Lower leg skin (tissue), 4 donors: ENCODE measurements at places on chromosomes 5 and 9. TPM values are rescaled to one million over a fixed set of nuclear protein-coding genes. Genes with fewer than 3 reads are reported as not detected.

GRCh38 chr9:113477661-113478060, 14.1 kb downstream of the RGS3 start:
- no peak for DNase-seq

- DNase-seq: no peak
Measured at GRCh38 chr9:18238752-18239447, 235.1 kb upstream of the ADAMTSL1 start.

DNA sequence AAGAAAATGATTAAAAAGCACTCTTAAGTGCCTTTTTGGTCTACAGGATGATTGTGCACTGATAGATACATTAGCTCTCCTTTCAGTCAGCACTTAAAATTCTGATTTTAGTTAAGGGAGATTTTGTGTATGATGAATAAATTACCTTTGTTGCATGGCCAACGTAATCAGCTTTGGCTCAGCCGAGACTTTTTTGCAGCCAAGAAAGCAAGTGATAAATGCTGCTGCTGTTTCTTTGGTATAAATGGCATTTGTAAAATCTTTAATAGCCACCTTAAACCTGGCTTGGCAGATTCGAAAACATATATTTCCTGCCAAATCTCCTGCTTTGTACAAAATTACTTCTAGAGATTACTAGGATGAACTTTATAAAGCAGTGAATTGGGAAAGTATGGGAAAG, 147.7 kb downstream of the DCP2 start:
- DNase-seq: no peak

DNA sequence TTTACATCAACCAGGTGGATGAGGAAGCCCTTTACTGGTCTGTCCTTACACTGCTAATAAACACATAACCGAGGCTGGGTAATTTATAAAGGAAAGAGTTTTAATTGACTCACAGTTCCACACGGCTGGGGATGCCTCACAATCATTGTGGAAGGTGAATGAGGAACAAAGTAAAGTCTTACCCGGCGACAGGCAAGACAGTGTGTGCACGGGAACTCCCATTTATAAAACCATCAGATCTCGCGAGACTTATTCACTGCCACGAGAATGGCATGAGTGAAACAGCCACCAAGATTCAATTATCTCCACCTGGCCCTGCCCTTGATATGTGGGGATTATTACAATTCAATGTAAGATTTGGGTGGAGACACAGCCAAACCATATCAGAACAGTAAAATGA, 67.3 kb upstream of the GRAMD2B start:
- no peak for DNase-seq

Gene CYSRT1
- total RNA-seq: 64.7 TPM

DNA sequence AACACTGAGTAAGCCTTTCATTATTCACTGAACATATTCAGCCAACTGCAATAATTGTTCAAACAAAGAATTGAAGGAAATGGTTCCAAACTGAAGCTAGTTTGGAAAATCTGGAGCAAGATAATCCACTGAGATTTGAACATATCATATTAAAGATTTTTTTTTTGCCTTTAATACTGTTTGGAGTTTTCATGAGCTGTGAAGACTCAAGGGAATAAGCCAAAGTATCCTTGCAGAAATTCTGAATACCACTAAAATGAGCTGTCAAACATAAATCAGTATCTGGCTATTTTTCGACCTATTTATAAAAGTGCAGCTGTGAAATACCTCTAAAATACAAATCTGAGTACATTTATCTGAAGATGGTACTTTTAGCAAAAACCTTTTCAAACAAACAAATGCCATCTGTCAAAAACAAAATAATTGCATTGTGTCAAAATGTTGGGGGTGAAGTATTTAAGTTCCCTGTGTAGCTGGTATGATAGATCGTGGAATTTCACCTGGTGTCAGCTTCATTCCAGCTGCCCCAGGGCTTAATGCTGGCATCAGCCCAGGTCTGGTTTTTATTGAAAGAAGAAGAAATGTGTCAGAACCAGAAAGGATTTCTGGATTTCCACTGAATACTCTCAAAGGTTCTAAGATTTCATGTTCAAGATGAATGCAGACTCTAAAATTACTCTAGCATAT, 149.0 kb upstream of the GRAMD2B start:
- DNase-seq: no peak

Gene TAF11L6
- total RNA-seq: not detected

Gene FOXD4L4
- 0.17 TPM for total RNA-seq

- DNase-seq: no peak
Measured at GRCh38 chr5:112625689-112626438, 111.8 kb upstream of the APC start.

DNA sequence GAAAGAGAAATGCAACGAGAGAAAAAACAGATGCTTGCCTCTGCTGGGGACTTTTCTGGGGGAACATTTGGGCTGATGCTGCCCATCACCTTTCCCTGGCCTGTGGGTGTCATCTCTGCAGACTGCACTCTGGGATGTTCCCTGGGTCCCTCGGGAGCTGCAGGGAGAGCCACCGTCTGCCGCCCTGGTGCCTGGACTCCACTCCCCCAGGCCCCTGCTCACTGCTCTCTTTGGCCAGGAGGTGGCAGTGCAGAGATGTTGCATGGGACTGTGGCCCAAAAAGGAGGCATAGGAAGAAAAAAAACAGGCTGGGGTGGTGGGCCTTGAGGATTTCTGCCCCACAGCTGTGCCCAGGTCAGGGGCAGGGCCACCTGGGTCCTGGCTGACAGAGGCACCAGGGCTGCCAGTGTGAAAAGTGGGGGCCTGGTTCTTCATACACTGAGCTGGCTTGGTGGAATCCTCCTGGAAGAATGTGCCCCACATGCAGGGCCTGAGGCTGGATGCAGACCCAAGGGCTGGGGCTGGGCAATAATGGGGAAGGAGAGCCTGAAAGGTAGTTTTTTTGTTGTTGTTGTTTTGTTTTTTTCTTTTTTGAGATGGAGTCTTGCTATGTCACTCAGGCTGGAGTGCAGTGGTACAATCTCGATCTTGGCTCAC, 353.6 kb downstream of the SLIT3 start:
- DNase-seq: no peak

DNA sequence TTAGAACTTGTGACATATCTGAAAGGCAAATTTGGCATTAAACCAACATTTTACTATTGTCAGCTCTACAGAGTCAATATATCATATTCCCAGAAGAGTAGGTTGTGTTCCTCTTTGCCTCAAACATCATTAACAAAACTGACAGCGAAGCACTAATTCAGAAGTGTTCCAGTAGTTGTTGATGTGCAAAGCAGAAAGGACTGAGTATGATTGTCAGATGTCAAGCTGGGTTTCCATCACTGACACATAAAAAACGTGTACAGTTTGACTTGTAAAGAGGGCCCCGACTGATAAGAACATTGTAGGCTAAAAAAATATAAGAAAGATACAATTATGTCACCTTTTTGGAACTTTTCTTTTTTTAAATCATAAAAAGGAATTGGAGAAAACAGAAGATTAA, 101.5 kb upstream of the ZNF608 start:
- DNase-seq: no peak

DNA sequence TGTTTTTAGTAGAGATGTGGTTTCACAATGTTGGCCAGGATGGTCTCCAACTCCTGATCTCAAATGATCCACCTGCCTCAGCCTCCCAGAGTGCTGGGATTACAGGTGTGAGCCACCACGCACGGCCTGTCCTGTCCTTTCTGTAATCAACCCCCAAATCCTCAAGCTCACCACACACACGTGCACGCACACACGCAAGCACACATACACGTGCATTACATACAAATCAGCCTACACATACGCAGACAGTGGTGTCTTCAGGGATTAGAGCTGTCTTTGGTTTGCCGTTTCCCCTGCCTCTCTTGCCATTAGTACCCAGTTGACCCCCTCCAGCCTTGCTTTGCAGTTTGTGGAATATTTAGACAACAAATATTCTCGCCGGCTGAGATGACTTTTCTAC, 6.5 kb downstream of the GLT6D1 start:
- DNase-seq: peak; percentile 26

Gene KIF4B
- not detected for total RNA-seq

Gene CDH9
- not detected for total RNA-seq

DNA sequence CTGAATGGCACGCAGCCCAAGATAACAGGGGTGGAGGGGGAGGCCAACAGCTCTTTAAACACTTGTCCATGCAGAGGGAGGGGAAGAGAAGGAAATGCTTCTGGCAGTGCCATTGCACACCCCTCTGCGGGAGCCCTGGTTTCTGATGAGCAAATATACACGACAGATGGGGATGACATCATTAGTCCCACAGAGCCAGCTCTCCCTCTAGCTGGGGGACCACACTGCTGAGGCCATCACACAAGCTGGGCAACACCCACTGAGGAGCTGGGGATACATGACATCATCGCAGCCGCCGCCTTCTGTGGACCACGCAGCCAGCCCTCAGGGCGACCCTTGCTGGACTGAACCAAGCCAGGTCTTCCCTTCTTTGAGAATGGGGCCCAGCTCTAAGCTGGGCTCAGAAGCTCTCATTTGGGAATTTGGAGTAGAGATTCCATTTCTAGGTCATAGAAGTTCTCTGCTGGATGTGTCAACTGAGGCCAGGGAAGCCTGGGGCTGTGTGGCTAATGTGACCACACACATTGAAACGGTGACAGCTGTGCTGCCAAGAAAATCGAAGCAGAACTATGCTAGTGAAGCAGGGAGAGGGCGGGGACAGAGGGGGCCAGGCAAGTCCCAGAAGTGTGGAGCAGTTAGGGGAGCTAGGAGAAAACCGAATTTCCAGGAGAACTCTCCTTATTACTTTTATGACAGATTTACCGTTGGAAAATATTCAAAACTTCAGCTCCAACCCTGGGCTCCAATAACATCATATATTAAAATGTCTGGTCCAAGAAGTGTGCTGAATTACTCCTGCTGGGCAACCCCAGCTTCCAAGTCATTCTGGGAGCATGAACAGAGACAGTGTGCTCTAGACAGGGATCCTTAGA, 79.5 kb downstream of the PRRT1B start:
- no peak for DNase-seq

DNA sequence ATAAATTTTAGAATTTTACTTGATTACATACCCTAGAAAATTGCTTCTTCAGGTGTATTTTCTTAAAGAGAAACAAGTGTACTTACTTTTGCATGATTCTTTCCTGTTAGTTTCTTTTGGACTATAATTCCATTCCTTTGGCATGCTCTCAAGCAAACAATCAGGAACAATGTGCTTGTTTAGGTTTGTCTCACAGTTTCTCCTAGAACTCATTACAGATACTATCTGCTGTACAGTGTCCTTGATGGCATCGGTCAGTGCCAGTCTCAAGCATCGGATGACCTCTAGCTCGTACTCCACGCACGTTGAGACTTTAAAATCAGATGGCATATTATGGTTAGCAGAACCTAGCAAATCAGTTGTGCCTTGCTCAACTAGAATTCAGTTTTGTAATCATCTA, 214.9 kb downstream of the KIAA0825 start:
- DNase-seq: no peak

DNA sequence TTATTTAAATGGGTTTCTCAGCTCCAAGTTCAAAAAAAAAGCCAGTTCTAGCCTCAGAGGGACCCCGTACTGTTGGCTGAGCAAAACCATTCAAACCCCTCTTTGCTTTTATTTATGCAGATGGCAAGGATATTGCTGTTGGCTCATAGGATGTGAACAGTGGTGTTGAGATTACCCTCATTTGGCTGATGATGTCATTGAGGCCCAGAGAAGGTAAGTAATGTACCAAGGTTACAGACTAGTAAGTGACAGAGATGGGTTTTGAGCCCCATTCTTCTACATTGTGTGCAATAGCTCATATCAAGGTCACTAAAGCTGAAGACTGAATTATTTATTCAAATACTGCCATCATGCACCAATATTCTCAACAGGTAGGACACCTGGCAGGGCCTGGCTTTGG, 122.2 kb upstream of the PCA3 start:
- DNase-seq: no peak

DNA sequence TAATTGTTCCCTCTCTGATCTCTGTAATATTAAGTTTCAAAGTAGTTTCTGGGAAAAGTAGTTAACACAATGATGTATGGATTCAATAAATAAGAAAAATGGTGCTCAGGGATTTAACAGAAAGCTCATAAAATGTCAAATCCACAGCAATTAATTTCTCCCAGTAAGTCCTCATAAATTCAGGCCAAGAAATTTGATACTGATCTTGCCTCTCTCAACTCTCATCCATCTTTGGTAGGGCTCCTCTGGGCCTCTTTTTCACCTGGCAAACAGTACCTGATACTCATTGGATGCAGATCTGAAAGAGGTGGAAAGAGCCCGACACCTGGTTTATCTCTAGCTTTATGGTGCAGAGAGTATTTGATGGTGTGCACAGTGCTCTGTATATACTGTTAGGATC, 106.1 kb downstream of the STK32A start:
- DNase-seq: no peak

DNA sequence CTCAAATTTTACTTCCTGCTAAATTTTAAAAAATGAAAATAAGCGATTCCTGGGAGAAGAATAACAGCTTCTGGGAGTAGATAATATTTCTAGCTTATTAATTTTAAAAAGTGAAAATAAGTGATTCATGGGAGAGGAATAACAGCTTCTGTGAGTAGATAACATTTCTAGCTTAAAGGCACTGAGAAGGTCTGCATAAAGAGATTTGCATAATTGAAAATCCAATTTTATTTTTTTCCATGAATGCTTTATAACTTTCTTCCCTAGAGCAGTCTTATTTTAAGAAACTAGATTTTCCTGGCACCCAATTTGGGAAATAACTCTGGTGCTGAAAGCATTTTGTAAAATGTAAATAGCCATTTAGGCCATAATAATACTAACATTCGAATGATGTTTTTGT, 65.9 kb upstream of the ASTN2 start:
- no peak for DNase-seq

DNA sequence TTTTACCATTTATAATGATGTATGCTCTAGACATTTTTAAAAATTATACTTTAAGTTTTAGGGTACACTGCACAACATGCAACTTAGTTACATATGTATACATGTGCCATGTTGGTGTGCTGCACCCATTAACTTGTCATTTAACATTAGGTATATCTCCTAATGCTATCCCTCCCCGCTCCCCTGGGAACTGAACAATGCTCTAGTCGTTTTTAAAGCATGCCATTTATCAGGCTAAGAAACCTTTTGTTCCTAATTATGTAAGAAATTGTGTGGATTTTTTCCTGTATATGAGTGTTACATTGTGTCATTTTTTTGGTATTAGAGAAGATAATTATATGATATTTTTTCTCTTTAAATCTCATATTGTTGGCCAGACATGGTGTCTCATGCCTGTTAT, 72.8 kb upstream of the SGCD start:
- no peak for DNase-seq

- DNase-seq: peak; percentile 64
Measured at GRCh38 chr5:14284392-14285148, 141.4 kb downstream of the TRIO start.

DNA sequence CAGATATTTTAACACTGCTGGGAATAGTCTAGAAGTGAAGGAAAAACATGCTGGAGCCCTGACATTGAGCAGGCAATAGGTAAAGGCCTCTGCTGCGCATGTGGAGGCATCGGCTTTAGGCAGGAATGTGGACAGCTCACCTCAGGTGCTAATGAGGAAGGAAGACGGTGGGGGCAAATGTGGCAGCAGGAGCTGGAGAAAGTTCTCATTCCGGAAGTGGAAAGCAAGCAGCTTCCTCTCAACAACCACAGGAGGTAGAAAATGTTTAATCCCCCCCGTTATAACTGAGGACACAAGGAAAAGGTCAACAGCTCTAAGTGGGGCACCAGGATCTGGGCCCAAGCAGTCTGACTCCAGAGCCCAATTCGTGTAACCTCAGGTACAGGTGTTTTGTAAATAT, 7.6 kb upstream of the RPS14 start:
- no peak for DNase-seq

Gene PCDHGB3
- 3.0 TPM for total RNA-seq

- no peak for DNase-seq
Measured at GRCh38 chr5:89351975-89352374, 469.0 kb upstream of the MEF2C start.

Gene LCN2
- 33.8 TPM for total RNA-seq

GRCh38 chr9:6605202-6605601, 40.3 kb downstream of the GLDC start:
- no peak for DNase-seq
